ENCODE measurements at places on chromosomes 5 and 9.

DNA sequence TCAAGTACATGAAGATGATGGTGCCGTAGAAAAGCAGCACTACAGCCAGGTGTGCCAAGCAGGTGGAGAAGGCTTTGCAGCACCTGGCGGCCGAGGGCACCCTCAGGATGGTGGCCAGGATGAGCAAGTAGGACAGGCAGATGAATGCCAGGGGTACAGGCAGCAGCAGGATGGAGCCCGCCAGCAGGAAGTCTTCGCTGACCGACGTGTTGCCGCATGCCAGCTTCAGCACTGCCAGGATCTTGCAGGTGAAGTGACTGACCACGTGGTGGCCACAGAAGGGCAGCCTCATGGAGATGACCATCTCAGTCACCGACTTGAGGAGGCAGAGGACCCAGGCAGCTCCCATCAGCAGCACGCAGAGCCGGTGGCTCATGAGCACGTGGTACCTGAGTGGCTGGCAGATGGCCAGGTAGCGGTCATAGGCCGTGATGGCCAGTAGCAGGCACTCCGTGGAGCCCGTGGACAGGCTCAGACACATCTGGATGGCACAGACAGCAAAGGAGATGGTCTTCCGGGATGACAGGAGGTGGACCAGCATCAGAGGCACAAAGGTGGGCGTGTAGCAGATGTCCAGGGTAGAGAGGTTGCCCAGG is 482 bp downstream of the OR13J1 start:
- no peak for DNase-seq

- no peak for DNase-seq
Measured at GRCh38 chr5:154543380-154543779, 65.4 kb upstream of the HAND1 start.

DNA sequence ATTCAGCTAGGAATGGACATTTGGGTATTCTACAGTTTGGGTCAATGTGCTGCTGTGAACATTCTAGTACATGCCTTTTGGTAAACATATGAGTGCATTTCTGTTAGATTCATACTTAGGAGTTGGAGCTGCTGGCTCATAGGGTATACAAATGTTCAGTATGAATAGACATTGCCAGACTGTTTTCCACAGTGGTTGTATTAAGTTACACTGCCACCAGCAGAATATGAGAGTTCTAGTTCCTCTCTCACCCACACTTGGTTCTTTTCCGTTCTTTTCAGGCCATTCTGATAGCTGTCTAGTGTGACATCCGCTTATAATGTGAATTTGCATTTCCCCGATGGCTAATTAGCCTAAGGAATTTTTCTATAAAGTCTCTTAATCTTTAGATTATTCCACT is 25.0 kb downstream of the STOM start:
- DNase-seq: no peak

DNA sequence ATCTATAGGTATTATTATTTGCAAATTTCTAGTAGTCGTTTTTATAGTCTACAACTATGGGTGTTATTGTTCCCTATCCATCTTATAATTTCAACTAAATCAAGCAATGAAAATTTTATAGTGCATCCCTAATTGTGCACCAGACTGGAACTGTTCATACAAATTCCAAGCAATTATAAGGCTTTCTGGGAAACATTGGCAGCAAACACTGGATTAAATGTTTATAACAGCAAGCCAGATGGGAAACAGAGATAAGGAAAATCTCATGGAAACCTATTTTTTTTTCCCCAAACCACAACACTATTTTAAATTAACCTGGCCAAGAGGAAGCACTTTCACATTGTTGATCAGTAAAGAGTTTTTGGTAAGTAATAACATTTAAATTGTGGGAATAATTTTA is 524.3 kb downstream of the RASEF start:
- no peak for DNase-seq

GRCh38 chr9:129938291-129938979 is 103.2 kb downstream of the USP20 start:
- no peak for DNase-seq

DNA sequence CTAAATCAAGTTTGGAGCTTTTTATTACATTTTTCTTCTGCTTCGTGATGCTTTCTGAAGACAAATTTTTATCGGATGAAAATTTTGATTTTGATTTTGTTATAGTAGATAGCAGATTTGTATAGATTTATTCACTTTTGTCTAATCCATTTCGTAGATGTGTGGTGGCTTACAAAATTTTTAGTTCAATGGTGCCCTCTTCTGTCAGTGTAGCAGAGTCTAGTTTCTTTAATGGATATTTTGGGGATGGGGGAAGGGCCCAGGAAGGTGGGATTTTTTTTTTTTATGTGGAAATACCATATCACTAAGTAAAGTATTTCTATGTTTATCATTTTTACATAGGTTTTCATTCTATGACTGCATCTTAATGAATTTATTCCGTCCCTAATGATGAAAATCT is 259.9 kb upstream of the TARS1 start:
- no peak for DNase-seq

- DNase-seq: no peak
Measured at GRCh38 chr5:50984640-50985039, 318.2 kb downstream of the PARP8 start.

DNA sequence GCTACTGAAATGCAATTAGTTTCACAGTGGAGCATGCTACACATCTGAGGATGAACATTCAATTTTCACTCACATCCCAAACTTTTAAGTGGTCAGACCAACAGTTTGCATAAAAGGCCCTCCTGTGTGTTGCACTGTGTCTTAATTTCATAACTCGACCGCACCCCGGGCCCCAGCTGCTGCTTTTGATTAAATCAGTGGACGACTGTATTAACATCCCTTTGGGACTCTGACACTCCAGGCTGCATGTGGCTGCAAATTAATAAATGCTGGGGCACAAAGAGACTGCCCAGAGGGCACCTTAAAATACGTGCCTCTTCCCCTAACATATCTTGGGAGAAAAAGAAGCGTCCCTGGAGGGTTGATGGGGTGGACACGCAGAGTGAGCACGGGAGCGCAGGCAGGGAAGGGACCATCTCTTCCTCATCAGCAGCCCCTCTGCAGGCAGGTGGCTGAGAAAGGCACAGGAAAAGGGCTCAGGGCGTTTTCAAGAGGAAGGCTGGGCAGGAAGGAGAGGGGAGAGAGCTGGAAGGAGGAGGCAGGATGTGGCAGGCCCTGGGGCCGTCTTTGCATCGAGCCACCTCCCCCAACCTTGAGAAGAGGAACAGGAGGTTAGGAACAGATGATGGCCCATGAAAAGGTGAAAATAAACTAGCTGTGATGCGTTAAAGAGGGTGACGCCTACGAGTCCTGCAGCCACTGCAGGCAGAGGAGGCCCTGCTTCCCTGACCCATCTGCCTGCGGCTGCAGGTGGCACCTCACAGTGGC is 18.6 kb downstream of the MED10 start:
- DNase-seq: peak; percentile 61

GRCh38 chr9:131836607-131837315 is 96.9 kb upstream of the RAPGEF1 start:
- no peak for DNase-seq

- DNase-seq: no peak
Measured at GRCh38 chr5:154647114-154647760, 107.9 kb upstream of the LARP1 start.

GRCh38 chr5:176400382-176401156 is 12.0 kb downstream of the HIGD2A start:
- no peak for DNase-seq

DNA sequence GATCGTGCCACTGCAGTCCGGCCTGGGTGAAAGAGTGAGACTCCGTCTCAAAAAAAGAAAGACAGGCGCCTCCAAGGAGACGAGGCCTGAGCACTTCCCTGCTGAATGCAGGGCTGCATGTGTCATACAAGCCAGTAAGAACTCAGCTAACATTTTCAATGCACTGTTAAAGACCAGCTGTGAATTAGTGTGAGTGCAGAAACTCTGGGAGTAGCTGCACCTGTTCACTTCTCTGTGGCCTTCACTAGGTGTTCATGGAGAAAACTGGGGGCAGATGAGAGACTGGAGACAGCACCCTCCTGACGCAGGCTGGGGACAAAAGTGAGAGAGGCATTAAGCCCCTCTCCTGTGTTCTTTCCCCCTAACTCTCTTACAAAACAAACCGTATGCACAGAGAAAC is 41.8 kb downstream of the FBXO10 start:
- no peak for DNase-seq

DNA sequence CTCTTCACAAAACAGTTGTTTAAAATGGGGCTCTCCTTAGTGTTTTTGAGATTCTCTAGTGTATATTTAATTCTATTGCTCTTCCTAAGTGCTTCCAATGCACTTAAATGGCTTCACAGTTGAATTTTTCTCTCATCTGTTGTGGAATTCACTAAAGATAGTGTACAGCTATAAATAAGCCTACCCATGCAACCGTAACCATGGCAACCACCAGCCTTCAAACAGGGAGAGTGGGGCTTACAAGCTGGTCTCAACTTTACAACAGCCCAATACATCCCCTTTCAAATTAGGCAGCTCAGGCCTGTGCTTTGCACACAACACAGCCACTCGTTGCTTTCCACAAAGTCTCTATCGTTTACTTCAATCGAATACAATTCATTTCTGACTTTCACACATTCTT is 144.0 kb upstream of the PLPPR1 start:
- no peak for DNase-seq

GRCh38 chr9:94745806-94746540 is 19.5 kb downstream of the AOPEP start:
- DNase-seq: no peak

- DNase-seq: no peak
Measured at GRCh38 chr5:6516823-6517222, 68.2 kb downstream of the UBE2QL1 start.

- DNase-seq: no peak
Measured at GRCh38 chr9:89380437-89381307, 62.4 kb downstream of the SECISBP2 start.

- DNase-seq: no peak
Measured at GRCh38 chr5:128667152-128667551, 129.1 kb upstream of the FBN2 start.

DNA sequence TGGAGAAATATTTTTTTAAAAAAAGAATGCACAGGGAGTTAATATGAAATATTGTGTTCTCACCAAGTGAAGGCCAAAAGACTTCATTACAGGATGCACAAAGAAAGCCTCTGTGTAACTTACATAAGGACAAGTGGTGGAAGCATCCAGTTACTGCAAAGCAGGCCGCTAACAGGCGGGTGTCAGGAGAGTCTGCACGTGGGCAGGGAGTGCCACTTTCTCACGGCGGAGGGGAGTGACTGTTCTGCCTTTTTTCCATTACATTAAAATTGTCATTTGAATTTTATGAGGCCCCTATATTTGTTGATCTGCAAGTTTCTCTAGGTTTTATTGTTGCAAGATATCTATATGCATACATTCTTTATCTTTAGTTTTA is 28.1 kb upstream of the SPATA31E1 start:
- no peak for DNase-seq

GRCh38 chr5:116514421-116514970 is 60.1 kb downstream of the SEMA6A start:
- DNase-seq: no peak

DNA sequence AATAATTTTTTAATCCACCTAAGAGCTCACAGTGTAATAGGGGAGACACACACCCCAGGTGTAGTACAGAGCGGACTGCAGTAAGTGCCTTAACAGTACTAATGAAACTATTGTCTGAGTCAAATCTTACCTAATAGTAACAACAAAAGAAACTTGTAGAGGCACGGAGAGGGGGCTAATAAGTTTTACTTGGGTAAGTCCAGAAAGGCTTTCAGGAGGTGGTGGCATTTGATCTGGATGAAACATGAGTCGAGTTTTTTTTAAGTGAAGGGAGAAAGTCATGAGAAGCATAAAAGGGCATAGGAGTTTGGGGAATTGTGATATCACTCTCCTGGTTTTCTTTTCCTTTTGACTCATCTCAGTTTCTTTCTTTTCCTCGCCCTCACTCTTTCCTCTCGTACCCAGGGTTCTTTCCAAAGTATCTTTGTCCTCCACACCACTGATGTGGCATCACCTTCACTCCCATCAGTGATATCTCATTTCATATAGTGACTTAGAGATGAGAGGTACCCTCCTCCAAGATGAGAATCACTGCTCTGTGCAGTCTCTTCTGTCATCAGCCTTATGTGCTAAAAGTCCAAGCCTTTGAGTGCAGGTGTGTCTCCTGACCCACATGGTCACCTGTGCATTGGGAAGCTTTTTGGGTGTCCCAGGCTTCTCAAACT is 2.0 kb downstream of the CTNNA1 start:
- no peak for DNase-seq

DNA sequence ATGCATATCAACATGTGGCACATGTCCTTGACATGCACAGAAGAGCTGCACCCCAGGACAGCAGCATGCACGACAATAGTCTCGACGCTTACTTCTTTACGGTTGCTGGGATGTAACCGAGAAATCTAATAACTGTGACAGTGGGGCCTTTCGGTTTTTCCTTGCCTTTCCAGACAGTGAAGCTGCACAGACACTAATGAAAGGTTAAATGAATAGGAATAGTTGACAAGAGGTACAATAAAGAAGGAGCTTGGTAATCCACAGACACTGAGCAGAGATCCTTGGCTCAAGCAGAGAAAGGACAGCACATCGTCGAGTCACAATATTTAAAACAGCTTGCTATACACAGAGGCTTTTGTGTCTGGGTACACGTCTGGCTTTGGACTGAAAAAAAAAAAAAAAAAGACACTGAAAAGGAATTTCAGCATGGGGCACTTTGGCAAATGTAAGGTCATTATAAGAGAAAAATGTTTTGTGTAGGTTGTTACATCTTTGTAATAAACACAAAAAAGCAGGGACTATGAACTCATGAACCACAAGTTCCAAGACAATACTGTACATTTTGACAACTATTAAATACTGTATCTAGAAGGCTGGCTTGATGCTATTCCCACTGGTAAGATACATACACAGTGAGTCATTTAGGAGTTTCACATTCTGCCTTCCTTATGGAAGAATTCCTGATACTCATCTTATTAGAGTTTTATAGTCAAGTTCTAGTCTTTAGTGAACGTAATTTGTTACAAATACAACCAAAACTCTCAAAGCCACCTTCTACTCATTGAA is 5.6 kb downstream of the BNC2 start:
- no peak for DNase-seq

- DNase-seq: no peak
Measured at GRCh38 chr5:158468444-158468843, 609.5 kb upstream of the CLINT1 start.

DNA sequence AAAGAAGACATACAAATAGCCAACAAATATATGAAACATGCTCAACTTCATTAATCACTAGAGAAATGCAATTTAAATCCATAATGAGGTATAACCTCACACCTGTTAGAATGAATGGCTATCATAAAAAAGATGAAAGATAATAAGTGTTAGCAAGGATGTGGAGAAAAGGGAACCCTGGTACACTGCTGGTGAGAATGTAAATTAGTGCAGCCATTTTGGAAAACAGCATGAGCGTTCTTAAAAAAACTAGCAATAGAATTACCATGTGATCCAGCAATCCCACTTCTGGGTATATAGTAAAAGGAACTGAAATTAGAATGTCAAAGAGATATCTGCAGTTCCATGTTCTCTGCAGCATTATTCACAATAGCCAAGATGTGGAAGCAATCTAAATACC is 64.2 kb upstream of the CEP78 start:
- DNase-seq: no peak

DNA sequence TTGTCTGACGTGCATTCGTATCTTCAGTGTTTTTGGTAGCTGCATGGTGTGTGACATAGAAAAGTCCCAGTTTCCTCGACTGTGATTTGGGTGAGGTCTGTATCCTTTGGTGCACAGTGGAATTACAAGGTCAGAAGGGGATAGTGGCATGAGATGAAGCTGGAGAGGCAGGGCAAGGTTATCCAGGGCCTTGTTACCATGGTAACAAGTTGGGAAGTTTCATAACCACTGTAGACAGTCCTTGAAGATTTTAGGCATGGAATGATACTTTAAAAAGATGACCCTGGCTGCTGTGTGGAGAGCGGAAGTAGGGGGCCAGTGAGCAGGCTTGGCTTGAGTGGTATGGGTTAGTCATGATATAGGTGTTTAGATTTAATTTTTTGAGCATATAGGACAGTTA is 11.9 kb downstream of the EHMT1 start:
- DNase-seq: no peak

All from T-helper 1 cell (primary cell).